ENCODE measurements at places on chromosomes 2 and 18.
A peak's percentile ranks its signal among the peaks of the same experiment; 100 is the strongest.

DNA sequence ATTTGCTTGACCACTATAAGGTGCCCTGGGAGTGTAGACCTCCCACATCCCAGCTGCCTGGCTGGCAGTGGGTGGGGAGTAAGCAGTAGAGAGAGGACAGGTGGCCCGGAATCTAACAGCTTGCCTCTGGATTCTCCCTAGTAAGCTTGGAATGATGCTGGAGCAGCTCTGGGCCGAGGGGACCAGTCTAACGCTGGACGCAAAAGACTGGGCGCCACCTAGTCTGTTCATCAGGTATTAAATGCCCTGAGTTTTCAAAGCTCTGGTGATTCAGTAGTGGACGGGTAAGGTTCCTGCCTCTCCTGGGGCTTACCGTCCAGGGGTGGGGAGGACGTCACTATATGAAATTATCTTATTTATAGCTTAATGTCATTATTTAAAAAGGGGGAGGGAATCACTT is 648 bp upstream of the LYPD6B start:
- peak; percentile 48 for DNase-seq

DNA sequence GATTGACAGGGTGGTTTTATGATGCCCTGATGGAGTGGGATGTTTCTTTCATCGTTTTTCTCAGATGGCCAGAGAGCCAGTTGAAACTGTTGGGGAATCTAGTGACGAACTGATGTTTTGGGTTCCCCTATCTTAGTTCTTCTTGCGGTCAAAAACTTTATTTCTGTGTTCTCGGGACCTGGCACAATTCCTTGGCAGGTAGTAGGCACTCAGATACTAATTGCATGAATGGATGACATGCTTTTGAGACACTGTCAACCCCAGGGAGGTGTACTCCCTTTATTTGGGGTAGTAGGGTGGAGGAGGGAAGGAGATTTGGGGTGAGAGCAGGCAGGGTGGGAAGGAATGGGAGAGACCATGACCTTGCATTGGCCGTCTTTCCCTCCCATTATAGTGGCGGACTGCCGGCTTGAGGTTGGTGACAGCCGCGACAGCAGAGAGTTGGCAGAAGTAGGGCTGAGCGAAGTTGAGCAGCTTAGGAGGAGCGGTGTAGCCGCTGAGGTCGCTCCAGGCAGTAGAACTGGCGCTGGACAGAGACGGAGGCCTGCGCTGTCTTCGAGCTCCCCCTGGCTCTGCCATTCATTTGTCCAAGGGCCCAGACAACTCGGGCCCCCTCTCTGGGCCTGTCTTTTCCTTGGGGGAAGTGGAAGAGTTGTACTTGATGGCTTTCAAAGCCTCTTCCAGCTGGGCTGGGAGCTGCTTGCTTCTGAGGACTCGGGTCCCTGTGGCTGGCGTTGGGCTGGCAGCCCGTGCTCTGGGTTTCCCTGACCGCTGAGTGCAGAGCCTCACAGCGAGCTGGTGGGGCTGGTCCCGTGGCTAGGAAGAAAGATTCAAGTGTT is 2.6 kb downstream of the TET3 start:
- no peak for DNase-seq

- no peak for DNase-seq
These were observed 17.1 kb upstream of the OSBPL6 start for GRCh38 chr2:178177066-178177679.

DNA sequence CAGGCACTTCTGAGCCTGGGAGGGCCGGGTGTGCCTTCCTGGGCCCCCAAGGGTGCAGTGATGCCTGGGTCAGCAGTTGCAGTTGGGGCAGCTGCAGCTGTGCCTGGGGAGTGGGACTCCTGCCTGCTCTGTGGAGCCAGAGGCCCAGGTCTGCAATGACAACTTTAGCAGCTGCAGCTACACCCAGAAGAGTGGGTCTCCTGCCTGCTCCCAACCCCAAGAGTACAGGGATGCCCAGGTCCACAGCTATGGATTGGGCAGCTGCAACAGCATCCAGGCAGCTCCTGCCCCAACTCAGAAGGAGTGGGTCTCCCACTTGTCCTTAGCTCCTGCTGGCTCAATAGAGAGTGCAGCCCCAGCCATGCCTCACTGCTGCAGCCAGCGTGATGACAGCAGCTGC is 73.0 kb upstream of the ST3GAL5 start:
- no peak for DNase-seq

- DNase-seq, result no peak
These were observed 36.5 kb upstream of the ASNSD1 start for GRCh38 chr2:189624648-189625355.

GRCh38 chr2:191976436-191976835 is 129.5 kb upstream of the CAVIN2 start:
- DNase-seq, result no peak

Measured in COR-L47 (cell line).